Ovary (tissue), 10 donors: ENCODE measurements at places on chromosomes 7 and 10. TPM values are rescaled to one million over a fixed set of nuclear protein-coding genes. Genes with fewer than 3 reads are reported as not detected.

DNA sequence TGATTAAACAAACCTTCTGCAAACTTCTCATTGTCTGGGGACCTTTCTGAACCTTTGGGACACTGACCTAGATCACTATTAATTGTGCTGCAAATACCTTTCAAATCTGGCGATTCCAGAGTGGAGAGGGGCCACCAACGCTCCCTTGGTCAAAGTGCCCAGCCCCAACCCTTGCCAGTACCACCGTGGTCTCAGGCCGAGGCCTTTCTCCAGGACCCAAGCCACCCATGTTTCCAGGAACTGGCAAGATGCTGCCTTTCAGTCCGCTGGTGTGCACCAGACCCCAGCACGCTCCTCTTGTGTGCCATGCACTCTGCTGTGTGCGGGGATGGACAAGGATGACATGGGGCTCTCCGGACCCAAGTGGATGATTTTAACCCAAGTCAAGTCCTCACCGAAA, 91.1 kb upstream of the MGMT start:
- H3K36me3 ChIP-seq, result no peaks in the 10 kb centered on the region
- no peak overlapping the region for H3K27ac ChIP-seq
- H3K4me1 ChIP-seq, result no peaks in the 10 kb centered on the region

The OPN4 gene
- not detected for total RNA-seq

The AGBL3 gene
- 6.5 TPM for total RNA-seq

GRCh38 chr7:103989200-103989784, at the start of gene RELN:
Gene RELN (minus strand): TSS chr7:103989658. CDS start chr7:103989356, 302 bp downstream.
- peak within 1 kb of the TSS; percentile 4 for H3K4me3 ChIP-seq
- DNase-seq, result no peak
- no peak within 1 kb of the TSS for H3K27ac ChIP-seq
- H3K27me3 ChIP-seq, result no peaks in the 10 kb centered on the region
- no peaks in the 10 kb centered on the region for H3K4me1 ChIP-seq

- peak; percentile 68 for DNase-seq
- no peaks in the 10 kb centered on the region for H3K36me3 ChIP-seq
- H3K27ac ChIP-seq, result no peak overlapping the region
- H3K4me1 ChIP-seq, result no peaks in the 10 kb centered on the region
- H3K27me3 ChIP-seq, result no peaks in the 10 kb centered on the region
Observed at GRCh38 chr7:7099584-7100014, 82.7 kb upstream of the C1GALT1 start.

The MET gene
- total RNA-seq, result 5.8 TPM

- no peak overlapping the region for H3K4me3 ChIP-seq
- H3K27me3 ChIP-seq, result no peaks in the 10 kb centered on the region
- no peak for DNase-seq
- no peaks in the 10 kb centered on the region for H3K36me3 ChIP-seq
- no peak overlapping the region for H3K27ac ChIP-seq
- H3K4me1 ChIP-seq, result no peaks in the 10 kb centered on the region
Observed at GRCh38 chr10:119933179-119933578, 40.6 kb downstream of the SEC23IP start.

GRCh38 chr7:9023675-9024294, 590.4 kb downstream of the NXPH1 start:
- no peaks in the 10 kb centered on the region for H3K36me3 ChIP-seq
- no peaks in the 10 kb centered on the region for H3K27me3 ChIP-seq
- DNase-seq, result no peak
- no peak overlapping the region for H3K27ac ChIP-seq
- H3K4me3 ChIP-seq, result no peak overlapping the region
- no peaks in the 10 kb centered on the region for H3K4me1 ChIP-seq

DNA sequence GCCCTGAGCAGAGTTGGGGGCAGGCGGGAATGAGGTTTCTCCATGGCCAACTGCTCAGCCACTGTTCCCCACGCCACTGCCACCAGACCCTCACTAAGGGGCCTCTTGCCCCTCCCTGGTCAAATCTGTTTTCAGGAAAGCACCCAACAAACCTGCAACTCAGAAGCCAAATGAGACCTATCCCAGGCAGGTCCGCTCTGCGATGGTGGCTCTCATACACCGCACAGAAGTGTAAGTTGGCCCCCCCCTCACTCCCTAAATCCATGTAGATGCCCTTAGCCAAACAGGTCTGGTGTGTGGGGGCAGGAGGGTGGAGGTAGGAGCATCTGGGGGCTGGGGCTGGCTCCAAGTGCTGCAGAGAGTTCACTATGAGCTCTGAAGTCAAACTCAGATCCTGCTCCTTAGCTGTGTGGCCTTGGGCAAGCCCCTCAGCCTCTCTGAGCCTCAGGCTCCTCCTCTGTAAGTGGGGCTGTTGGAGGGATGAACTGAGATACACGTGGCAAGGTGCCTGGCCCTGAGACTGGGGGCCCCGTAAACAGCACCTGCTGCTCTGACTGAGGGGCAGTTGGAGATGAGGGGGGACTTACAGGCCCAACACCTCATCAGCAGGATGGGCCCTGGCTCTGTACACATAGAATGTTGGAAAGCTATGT, 1.1 kb downstream of the MMRN2 start:
- peak overlapping the region; percentile 31 for H3K27ac ChIP-seq
- no peaks in the 10 kb centered on the region for H3K27me3 ChIP-seq
- H3K4me1 ChIP-seq, result peaks cover 42% of the 10 kb centered on the region
- H3K4me3 ChIP-seq, result peak overlapping the region; percentile 7
- no peaks in the 10 kb centered on the region for H3K36me3 ChIP-seq
- DNase-seq, result no peak

GRCh38 chr7:41837916-41838315, 135.0 kb upstream of the INHBA start:
- peaks cover 5% of the 10 kb centered on the region for H3K4me1 ChIP-seq
- no peak for DNase-seq
- no peak overlapping the region for H3K27ac ChIP-seq
- H3K27me3 ChIP-seq, result no peaks in the 10 kb centered on the region

The CFAP70 gene
- total RNA-seq, result 2.2 TPM

- no peaks in the 10 kb centered on the region for H3K36me3 ChIP-seq
- no peaks in the 10 kb centered on the region for H3K4me1 ChIP-seq
- no peak for DNase-seq
- no peak overlapping the region for H3K27ac ChIP-seq
- no peaks in the 10 kb centered on the region for H3K27me3 ChIP-seq
- no peak overlapping the region for H3K4me3 ChIP-seq
Observed at GRCh38 chr7:129804890-129805719, 147.7 kb downstream of the UBE2H start.

The AMZ1 gene
- 1.9 TPM for total RNA-seq

GRCh38 chr10:37711617-37712488, 145.6 kb downstream of the ZNF248 start:
- DNase-seq, result no peak
- H3K27me3 ChIP-seq, result no peaks in the 10 kb centered on the region
- no peak overlapping the region for H3K4me3 ChIP-seq
- no peaks in the 10 kb centered on the region for H3K36me3 ChIP-seq
- H3K4me1 ChIP-seq, result no peaks in the 10 kb centered on the region
- H3K27ac ChIP-seq, result no peak overlapping the region

The SAMD9L gene
- 8.7 TPM for total RNA-seq

- no peak overlapping the region for H3K4me3 ChIP-seq
- no peaks in the 10 kb centered on the region for H3K27me3 ChIP-seq
Observed at GRCh38 chr7:7834761-7835160, 116.4 kb upstream of the RPA3 start.

GRCh38 chr7:150781103-150781502, 19.1 kb downstream of the TMEM176B start:
- H3K27ac ChIP-seq, result no peak overlapping the region
- H3K27me3 ChIP-seq, result no peaks in the 10 kb centered on the region
- H3K36me3 ChIP-seq, result no peaks in the 10 kb centered on the region

GRCh38 chr10:86837663-86838062, 81.2 kb downstream of the BMPR1A start:
- no peaks in the 10 kb centered on the region for H3K36me3 ChIP-seq
- no peaks in the 10 kb centered on the region for H3K27me3 ChIP-seq
- no peak overlapping the region for H3K27ac ChIP-seq
- DNase-seq, result no peak

The MNX1 gene
- total RNA-seq, result not detected

The SMC3 gene
- total RNA-seq, result 38.3 TPM

DNA sequence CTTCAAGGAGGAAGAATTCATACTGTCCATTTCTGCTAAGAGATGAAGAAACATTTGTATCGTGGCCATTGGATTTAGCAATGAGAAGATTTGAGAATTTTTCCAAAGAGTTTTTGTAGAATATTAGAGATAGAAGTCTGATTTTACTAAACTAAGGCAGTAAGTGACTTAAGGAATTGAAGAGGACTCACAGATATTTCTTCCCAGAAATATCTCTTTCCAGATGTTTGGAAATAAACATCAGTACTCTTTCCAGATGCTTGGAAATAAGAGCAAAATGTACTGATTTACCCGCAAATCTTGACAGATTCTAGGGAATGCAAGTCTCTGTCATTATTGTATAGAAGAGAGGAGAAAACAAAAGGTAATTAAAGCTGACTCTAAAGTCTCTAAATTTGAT, 91.3 kb downstream of the IMMP2L start:
- DNase-seq, result no peak
- H3K27ac ChIP-seq, result no peak overlapping the region
- no peaks in the 10 kb centered on the region for H3K27me3 ChIP-seq
- H3K4me1 ChIP-seq, result no peaks in the 10 kb centered on the region
- H3K36me3 ChIP-seq, result no peaks in the 10 kb centered on the region
- no peak overlapping the region for H3K4me3 ChIP-seq

DNA sequence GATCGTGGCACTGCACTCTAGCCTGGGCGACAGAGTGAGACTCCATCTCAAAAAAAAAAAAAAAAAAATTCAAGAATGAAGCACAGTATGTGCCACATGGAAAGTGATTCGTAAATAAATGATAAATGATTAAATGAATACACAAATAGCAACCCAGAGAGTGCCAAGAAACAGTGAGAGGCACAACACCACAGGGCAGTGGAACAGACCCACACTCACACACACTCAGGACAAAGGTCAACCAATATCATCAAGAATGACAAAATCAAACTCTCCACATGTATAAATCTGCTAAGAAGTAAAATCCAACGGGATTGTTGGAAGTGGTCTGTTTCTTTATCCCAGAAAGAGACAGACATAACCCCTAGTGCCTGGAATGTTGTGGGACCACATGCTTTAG, 77.4 kb downstream of the HTR7 start:
- no peaks in the 10 kb centered on the region for H3K27me3 ChIP-seq
- DNase-seq, result no peak
- H3K4me3 ChIP-seq, result no peak overlapping the region
- H3K36me3 ChIP-seq, result no peaks in the 10 kb centered on the region
- H3K27ac ChIP-seq, result no peak overlapping the region

- H3K4me1 ChIP-seq, result peaks cover 2% of the 10 kb centered on the region
- no peaks in the 10 kb centered on the region for H3K27me3 ChIP-seq
- no peak for DNase-seq
- H3K36me3 ChIP-seq, result no peaks in the 10 kb centered on the region
Observed at GRCh38 chr7:100446040-100446439, 9.7 kb upstream of the PPP1R35 start.

GRCh38 chr7:33998476-33998875, 93.1 kb downstream of the BMPER start:
- peak overlapping the region; percentile 57 for H3K27ac ChIP-seq
- H3K4me3 ChIP-seq, result no peak overlapping the region
- H3K36me3 ChIP-seq, result no peaks in the 10 kb centered on the region
- H3K4me1 ChIP-seq, result peaks cover 12% of the 10 kb centered on the region
- no peaks in the 10 kb centered on the region for H3K27me3 ChIP-seq

The EN2 gene
- total RNA-seq, result 0.57 TPM

GRCh38 chr10:88097092-88097516, 233.7 kb downstream of the PTEN start:
- H3K27me3 ChIP-seq, result no peaks in the 10 kb centered on the region
- H3K27ac ChIP-seq, result no peak overlapping the region
- no peak for DNase-seq
- no peaks in the 10 kb centered on the region for H3K36me3 ChIP-seq
- H3K4me1 ChIP-seq, result peaks cover 3% of the 10 kb centered on the region
- H3K4me3 ChIP-seq, result no peak overlapping the region

DNA sequence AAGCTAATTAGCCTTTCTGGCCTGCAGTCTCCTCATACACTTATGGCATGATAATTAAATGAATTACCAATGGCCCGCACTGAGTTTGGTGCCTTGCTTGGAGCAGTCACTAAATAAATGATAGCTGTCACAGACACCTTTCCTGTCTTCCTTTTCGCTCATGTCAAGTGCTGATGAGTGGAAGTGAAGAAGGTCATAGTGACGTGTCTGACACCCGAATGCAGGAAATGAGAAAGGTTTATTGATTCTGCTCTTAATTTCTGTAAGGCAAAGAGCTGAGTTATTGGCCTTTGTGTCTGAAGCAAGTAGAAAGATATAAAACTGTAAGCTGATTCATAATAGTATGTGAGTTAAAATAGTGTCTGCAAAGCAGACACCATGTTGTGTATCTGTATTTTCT, 13.2 kb upstream of the ESYT2 start:
- H3K4me3 ChIP-seq, result no peak overlapping the region
- H3K27ac ChIP-seq, result no peak overlapping the region
- DNase-seq, result no peak
- no peaks in the 10 kb centered on the region for H3K27me3 ChIP-seq
- H3K4me1 ChIP-seq, result no peaks in the 10 kb centered on the region

- peak overlapping the region; percentile 58 for H3K27ac ChIP-seq
- H3K4me1 ChIP-seq, result peaks cover 33% of the 10 kb centered on the region
- H3K4me3 ChIP-seq, result peak overlapping the region; percentile 57
- H3K36me3 ChIP-seq, result no peaks in the 10 kb centered on the region
Observed at GRCh38 chr7:74029089-74029785, 1.3 kb downstream of the ELN start.

- no peaks in the 10 kb centered on the region for H3K4me1 ChIP-seq
- H3K4me3 ChIP-seq, result no peak overlapping the region
- H3K27ac ChIP-seq, result no peak overlapping the region
- H3K36me3 ChIP-seq, result no peaks in the 10 kb centered on the region
Observed at GRCh38 chr7:74217455-74218342, 7.9 kb downstream of the LAT2 start.

GRCh38 chr10:122461367-122461728, at the start of gene HTRA1:
Gene HTRA1 (plus strand): TSS chr10:122461553. CDS start chr10:122461653, 100 bp downstream.
- H3K4me1 ChIP-seq, result peaks cover 28% of the 10 kb centered on the region
- H3K36me3 ChIP-seq, result no peaks in the 10 kb centered on the region
- DNase-seq, result peak; percentile 82

The CYP3A4 gene
- total RNA-seq, result 0.69 TPM

GRCh38 chr10:36577126-36577525, 548.3 kb upstream of the ANKRD30A start:
- H3K4me1 ChIP-seq, result no peaks in the 10 kb centered on the region
- H3K27ac ChIP-seq, result no peak overlapping the region
- H3K4me3 ChIP-seq, result no peak overlapping the region
- no peak for DNase-seq
- H3K27me3 ChIP-seq, result no peaks in the 10 kb centered on the region

The MKX gene
- total RNA-seq, result 21.2 TPM

- no peaks in the 10 kb centered on the region for H3K27me3 ChIP-seq
- no peaks in the 10 kb centered on the region for H3K36me3 ChIP-seq
- H3K27ac ChIP-seq, result no peak overlapping the region
- no peak for DNase-seq
- no peak overlapping the region for H3K4me3 ChIP-seq
Observed at GRCh38 chr7:135905355-135905754, 71.8 kb downstream of the MTPN start.

GRCh38 chr7:154684666-154685563, 318.0 kb downstream of the PAXIP1 start:
- H3K27ac ChIP-seq, result no peak overlapping the region
- H3K36me3 ChIP-seq, result no peaks in the 10 kb centered on the region
- no peaks in the 10 kb centered on the region for H3K4me1 ChIP-seq
